ENCODE measurements at places on chromosomes 1 and 21. TPM values are rescaled to one million over a fixed set of nuclear protein-coding genes. Genes with fewer than 3 reads are reported as not detected.

DNA sequence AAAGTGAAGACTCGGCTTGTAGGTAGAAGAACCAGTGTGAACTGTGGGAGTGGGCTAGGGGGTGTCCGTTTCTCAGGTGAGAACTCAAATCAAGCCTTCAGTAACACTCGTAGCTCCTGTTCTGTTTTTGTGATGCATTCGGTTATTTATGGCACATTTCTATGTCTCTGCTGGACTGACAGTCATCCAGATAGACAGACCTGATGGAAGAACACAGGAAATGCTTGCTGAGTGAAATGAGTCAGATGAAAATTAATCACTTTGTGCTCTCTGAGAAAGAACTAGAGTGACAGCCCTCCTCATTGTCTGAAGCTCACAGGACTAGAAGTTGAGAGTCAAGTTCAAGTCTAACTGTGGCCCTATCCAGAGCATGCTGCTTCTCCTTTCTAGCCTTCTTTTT lies 360.1 kb upstream of the PLXNA2 start:
- peak; percentile 5 for DNase-seq

GRCh38 chr1:200405264-200405663 lies 4.6 kb downstream of the ZNF281 start:
- DNase-seq, result no peak

GRCh38 chr1:88595355-88596002 lies 88.6 kb upstream of the PKN2 start:
- no peak for DNase-seq

GRCh38 chr1:247884797-247885413 lies 10.5 kb upstream of the OR2W3 start:
- DNase-seq, result peak; percentile 55

GRCh38 chr1:162892906-162893611 lies 32.1 kb upstream of the CCDC190 start:
- DNase-seq, result no peak

GRCh38 chr1:180230416-180230790 lies 339 bp downstream of the LHX4 start:
- DNase-seq, result no peak

DNA sequence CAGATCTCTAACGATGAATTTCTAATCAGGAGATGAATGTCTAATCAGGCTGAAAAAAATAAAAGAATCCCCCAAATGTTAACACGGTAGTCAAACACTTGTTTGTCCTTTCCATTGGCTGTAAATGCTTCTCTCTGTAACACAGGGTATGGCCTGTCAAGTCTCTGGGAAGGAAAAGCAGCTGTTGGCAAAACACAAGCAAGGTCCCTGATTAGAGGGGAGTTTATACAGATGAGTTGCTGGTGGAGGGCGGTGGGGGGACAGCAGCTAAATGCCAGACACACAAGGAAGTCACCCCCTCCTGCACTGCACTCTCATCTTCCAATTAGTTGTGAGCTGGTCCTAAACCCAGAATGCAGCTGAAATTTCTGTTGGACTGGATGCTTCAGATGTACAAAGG lies 51.0 kb downstream of the PGBD5 start:
- no peak for DNase-seq

GRCh38 chr1:58755468-58755872 lies 28.4 kb downstream of the JUN start:
- peak; percentile 98 for DNase-seq

DNA sequence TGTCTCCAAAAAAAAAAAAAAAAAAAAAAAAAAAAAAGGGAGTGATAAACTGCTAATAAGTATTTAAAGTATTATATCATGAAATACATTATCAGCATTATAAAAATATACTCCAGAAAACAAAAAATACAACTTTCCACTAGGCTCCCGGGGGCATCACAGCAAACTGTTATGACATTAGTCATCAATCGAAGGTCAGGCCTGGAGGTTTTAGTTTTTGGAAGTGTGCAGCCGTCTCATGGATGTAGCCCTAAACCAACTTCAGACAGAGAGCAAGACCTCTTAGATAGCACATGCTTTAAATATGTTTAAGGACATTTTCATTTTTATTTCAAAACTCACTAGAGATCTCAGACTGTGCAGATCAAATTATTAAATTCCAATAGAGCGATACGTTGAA lies 106.3 kb downstream of the RERE start:
- no peak for DNase-seq

- no peak for DNase-seq
Measured at GRCh38 chr1:91798740-91799139, 87.2 kb downstream of the TGFBR3 start.

GRCh38 chr1:16138772-16139221 lies 17.1 kb downstream of the EPHA2 start:
- DNase-seq, result peak; percentile 73

The LRRN2 gene
- 3.4 TPM for total RNA-seq

The TTC24 gene
- total RNA-seq, result not detected

The OR2L13 gene
- not detected for total RNA-seq

The AXDND1 gene
- not detected for total RNA-seq

The TMEM53 gene
- 10.6 TPM for total RNA-seq

The FOXD2 gene
- 0.03 TPM for total RNA-seq

The OVAAL gene
- total RNA-seq, result not detected
